Activated CD4-positive, alpha-beta T cell treated with anti-CD3 and anti-CD28 coated beads for 4 hours (primary cell): ENCODE measurements at places on chromosomes 6 and 20.

DNA sequence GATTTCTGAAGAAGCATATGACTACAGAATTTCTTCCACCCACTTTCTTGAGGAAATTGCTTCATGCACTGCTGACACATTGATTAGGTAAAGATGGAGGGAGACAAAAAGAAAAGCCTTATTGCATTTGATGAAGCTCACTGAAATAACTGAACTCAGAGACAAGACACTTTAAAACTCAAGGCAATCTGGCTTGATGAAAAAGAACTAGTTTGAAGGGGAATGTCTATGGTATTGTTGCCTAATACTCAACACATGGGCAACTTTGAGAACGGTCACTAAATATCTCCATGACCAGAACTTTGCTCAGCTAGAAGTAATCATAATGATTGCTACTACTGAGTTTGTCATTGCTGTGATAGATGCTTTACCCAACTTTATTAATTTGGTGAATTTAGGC is 38.1 kb downstream of the HTR1B start:
- no peak for DNase-seq

DNA sequence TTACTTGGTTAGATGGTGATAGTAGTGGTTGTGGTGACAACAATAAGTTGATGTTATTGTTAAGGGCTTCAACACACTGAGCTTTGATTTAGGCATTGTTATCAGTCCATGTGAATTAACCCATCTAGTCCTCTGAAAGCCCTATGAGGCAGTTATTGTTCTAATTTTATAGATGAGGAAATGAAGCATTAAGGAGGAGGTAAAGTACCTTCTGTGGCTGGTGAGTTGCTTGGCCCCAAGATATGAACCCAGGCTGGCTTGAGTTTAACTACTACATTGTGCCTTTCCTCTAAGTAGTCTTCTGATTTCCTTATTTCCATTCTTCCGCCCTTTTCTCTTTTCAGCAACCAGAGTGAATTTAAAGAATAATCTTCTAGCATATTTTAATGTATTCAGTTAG is 81.7 kb downstream of the QKI start:
- DNase-seq = no peak

GRCh38 chr6:107827541-107827940 is 3.4 kb upstream of the SCML4 start:
- DNase-seq = no peak

GRCh38 chr6:84777888-84778287 is 13.5 kb upstream of the TBX18 start:
- DNase-seq = no peak

DNA sequence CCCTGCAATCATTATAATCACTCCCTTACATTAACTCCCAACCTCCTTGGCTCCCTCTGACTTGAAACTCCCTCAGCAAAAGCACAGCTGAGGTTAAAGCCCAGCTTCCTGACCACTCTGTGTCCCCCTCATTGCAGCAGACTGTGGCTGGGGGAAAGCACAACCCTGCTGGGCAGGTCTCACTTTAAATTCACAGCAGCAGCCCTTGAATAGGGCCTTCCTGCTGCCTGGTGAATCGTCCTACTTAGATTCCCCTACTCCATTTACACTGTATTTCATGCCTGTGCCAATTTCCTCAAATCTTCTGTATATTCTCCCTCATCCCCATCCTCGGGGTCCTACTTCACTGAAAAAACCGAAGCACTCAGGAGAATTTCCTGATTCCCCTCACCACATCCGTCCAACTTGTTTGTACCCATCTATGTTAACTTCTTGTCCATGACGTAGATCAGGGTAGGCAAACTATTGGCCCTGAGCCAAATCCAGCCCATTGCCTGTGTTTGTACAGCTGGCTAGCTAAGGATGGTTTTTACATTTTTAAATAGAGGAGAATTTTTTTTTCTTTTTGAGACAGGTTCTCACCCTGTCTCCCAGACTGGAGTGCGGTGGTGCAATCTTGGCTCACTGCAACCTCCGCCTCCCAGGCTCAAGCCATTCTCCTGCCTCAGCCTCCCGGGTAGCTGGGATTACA is 31.5 kb upstream of the GCM1 start:
- peak; percentile 10 for DNase-seq

DNA sequence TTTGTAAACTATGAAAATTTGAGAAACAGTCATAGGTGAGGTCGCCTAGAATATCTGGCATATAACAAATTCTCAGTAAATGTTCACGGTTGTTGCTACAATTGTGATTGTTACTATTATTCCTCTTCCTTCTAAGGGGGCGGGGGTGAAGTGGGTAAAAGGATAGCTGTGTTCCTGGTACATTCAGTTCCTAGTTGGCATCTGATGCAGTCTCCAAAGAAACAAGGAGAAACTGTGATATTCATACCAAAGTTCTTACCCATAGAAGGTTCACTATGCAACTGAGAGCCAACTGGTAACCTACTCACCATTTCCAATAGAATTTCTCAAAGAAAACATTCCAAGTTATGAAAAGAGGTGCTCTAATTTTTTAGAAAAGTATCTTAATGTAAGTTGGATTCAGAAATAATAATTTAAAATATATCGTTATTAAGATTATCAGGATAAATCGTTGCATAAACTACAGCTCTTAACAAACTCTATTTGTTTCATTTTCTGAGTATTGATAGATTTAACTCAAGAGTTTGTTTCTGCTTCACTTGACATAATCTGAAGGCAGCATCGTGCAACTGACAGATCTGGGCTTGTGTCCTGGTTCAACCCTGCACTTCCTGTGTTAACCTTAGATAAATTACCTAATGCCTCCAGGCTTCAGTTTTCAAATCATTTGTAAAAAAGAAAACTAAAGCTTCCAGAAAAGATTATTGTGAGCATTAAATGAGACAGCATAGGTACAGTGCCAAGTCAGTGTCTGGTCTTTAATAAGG is 13.3 kb upstream of the MAP7 start:
- DNase-seq = no peak

DNA sequence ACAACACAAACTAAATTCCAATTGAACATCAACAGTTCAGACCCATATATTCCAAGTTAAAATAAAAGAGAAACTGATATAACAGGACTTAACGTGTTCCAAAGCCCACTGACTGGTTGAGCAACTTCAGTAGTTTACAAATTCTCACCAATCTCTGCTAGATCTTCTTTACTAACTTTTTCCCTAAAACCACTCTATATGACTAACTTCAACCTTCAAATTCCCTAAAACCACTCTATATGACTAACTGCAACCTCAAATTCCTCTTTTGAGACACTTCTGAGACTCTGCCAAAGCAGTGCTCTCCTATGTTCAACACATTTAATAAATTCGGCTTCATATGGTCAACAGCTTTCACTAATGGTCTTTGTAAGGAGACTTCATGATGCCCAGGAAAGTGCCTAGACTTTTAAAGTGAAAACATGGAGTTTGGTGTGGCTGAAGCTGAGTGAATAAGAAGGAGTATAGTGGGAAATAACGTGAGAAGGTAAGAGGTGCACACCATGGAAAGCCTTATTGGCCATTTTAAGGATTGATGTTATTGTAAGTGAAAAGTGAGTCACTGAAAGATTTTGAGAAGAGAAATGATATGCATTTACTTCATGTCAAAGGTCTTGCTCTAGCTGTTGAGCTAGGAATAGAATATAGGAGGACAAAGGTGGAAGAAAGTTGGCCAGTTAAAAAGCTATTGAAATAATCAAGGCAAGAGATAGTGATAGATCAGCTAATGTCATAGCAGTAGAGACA is 134.0 kb upstream of the HCRTR2 start:
- no peak for DNase-seq

DNA sequence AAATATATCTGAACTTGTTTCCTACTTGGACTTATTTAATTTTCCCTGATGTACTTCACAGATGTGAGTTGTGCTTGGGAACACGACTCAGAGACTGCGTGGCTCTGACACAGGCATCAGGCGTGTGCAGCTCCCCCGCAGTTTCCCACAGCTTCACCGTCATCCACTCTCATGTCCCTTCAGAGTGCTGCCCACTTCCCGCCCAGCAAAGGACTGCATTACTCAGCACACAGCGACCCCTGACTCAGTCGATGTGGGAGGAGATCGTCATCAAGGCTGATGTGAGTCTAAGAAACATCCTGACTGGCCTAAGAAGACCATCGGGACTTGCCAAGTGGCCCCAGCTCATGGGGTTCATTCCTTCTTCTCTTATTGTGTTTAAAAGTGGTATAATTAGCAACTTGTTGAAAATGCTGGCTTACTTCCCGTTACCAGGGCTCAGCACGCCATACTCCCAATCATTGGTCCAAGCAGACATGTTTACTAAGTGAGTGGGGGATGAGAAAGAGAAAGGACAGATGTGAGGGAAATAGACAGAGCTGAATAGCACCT is 539.4 kb upstream of the JARID2 start:
- DNase-seq = peak; percentile 73

DNA sequence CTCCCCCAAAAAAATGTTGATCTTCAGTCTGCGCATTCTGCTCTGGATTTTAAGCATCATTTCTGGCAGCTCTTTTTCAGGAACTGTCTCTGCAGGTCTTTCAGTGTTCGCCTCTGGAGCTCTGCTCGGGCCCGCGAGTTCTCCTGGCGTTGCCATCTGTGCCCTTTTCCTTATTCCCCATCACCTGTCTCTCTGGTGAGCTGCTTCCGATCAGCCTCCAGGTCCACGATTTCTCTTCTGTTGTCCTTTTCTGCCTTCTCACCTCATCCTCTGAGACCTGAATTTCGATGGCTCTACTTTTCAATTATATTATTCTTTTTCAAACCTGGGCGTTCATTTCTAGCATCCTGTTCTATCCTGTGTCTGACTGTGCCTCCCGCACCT is 590 bp upstream of the MAP1LC3A start:
- DNase-seq = no peak
